ENCODE measurements at places on chromosomes 4 and X. TPM values are rescaled to one million over a fixed set of nuclear protein-coding genes. Genes with fewer than 3 reads are reported as not detected.

TMPRSS11B gene
- total RNA-seq, result not detected

- DNase-seq, result no peak
Observed at GRCh38 chr4:53161051-53161786, 204.6 kb downstream of the SCFD2 start.

DNA sequence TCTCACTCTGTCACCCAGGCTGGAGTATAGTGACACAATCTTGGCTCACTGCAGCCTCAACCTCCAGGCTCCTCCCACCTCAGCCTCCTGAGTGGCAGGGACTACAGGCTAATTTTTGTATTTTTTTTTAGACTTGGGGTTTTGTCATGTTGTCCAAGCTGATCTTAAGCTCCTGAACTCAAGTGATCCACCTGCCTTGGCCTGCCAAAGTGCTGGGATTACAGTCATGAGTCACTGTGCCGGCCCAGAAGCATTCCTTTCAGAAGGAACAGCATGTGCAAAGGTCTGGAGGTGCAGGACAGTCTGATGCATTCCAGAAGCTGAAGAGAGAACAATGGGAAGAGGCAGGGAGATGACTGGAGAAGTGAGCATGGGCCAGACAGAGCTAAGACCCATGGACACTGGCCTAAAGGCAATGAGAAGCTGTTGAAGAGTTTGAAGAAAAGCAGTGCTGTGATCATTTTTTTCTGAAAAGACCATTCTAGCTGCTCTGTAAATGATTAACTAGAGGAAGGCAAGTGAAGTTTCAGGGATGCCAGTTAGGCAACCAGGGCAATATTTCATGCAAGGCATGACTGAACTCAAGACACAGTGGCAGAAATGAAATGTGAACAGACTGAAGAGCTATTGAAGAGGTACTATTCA, 43.2 kb downstream of the MANBA start:
- DNase-seq, result peak; percentile 83

ASB5 gene
- total RNA-seq, result not detected

DNA sequence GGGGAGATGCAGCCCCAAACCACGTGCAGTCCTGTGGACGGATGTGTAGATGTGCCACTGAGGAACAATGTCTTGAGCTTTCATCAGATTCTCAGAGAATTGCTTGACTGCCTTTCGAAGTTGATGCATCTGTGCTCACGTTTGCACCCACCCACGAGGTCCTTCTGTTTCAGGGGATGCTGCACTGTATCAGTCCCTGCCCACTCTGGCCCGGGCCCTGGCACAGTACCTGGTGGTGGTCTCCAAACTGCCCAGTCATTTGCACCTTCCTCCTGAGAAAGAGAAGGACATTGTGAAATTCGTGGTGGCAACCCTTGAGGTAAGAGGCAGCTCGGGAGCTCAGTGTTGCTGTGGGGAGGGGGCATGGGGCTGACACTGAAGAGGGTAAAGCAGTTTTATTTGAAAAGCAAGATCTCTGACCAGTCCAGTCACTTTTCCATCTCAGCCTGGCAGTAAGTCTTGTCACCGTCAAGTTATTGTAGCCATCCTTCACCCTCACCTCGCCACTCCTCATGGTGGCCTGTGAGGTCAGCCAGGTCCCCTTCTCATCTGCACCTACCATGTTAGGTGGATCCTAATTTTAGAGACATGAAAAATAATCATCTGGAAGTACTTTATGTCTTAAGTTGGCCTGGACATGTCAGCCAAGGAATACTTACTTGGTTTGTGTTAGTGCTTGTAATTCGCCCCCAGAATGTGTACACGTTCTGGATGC, 36.4 kb upstream of the MSANTD1 start:
- DNase-seq, result no peak

USP17L22 gene
- total RNA-seq, result not detected

DOK7 gene
- total RNA-seq, result 20.7 TPM

ITM2A gene
- not detected for total RNA-seq

SPACA5B gene
- total RNA-seq, result not detected

DNA sequence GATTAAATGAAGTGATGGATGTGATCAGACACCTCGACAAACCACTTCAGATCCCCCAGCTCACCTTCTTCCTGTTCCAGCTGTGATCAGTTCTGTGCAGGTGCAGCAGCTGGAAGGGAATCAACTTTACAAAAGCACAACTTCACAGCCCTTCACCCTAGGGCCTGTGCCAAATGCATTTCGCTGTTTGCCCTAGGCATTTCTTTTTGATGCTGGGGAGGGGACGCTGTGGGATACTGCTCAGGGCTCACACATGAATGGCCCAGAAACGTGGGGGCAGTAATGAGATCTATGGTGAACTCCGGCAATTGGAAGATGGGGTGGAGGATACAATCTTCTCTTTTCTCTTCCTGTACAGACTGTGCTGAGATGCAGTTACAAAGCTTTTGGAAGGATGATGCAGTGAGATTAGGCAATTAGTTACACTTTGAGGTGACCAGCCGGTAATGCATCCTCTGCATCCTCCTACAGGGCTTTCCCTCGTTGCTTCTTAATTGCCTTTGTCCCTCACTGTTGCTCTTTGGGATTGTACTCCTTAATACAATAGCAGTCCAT, 215.1 kb upstream of the PITX2 start:
- DNase-seq, result no peak

DNA sequence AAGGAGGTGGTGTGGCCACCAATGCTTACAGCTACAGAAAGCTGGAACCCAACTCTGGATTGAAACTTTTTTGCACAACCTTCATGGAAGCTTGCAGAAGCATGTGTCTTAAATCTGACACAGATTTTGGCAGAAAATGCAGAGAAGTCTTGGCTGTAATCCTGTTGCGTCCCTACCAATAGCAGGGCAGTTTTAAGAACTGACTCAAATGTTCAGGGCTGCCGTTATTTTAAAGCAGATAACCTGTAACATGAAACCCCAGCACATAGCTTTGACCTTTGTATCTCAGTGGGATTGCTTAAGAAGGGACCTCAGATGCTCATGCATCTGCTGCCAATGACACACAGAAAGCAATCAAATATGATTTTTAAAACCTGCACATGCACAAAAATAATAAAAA, at the start of gene VEGFD:
TSS of gene VEGFD (minus strand) at position 110 of the 400 bp plus-strand sequence. CDS start 467 bp downstream, outside the sequence.
- DNase-seq, result no peak

DNA sequence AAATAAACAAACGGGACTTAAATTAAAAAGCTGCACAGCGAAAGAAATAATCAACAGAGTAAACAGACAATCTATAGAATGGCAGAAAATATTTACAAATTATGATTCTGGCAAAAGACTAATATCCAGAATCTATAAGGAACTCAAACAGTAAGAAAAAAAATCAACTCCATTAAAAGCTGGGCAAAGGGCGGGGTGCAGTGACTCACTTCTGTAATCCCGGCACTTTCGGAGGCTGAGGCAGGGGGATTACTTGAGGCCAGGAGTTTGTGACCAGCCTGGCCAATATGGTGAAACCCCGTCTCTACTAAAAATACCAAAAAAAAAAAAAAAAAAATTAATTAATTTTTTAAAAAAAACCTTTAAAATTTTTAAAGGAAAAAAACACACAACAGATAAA, 109.0 kb downstream of the ATP11C start:
- no peak for DNase-seq

DNA sequence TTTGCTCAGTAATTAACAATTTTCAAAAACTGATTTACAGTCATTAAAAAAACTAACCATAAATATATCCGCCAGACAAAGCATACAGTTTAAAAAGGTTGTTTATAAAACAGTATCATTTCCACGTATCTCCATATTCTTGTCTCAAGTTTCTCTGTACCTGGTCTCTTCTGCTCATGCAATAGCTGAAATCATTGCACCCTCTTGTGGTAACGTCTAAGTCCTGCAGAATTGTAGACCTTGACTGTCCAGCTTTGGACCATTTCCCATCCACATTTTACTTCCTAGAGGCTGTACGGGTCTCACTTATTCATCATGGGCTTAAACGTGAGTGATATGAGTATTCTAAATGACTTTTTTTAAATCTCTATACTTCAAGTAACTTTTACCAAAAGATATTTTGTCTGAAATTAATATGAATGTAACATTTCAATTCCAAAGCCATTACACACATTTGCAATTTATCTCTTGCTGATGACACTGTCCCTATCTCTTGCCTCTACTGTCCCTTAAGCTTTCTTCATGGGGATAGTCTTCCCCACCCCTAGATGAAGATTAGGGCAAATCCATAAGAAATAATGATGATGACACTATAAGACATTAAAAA, 118.5 kb downstream of the BTC start:
- DNase-seq, result peak; percentile 64

DNA sequence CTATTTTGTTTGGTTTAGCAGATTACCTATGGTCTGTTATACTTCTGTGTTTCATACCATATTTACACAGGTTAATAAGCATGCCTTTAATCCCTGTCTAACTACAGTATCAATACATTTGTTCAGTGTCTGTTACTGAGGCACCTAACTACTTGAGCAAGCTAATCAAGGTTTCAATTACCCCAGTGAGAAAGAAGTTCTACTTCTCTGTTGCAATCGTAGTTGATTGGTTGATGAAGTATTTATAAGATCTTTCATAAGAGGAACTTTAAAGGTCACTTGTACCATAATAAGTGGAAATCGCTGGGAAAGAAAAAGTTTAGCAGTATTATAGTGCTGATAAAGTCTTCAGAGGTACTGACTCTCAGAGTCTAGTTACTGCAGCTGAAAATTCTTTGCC, 490.6 kb downstream of the RPA4 start:
- no peak for DNase-seq

DNA sequence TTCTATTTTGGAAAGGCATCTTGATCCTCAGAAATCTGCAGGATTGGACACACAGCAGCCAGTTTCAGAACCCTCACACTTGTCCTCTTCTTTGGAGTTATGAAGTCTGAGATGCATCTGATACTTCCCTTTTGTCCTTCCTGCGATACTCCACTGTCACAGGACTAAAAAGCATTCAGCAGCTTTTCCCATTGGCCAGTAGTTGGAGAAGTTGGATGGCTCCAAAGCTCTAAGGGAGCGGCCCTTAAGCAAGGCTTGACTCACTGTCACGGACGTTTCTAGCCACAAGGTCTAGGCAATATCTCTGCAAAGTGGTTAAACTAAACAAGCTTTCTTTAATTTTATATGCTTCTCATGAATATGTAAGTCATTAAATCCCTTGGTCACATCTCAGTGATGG, 417.0 kb downstream of the AFF2 start:
- no peak for DNase-seq

- DNase-seq, result no peak
Observed at GRCh38 chr4:1396806-1397455, 9.3 kb downstream of the NKX1-1 start.

GRCh38 chrX:68874076-68874475, 45.3 kb downstream of the EFNB1 start:
- no peak for DNase-seq

DNA sequence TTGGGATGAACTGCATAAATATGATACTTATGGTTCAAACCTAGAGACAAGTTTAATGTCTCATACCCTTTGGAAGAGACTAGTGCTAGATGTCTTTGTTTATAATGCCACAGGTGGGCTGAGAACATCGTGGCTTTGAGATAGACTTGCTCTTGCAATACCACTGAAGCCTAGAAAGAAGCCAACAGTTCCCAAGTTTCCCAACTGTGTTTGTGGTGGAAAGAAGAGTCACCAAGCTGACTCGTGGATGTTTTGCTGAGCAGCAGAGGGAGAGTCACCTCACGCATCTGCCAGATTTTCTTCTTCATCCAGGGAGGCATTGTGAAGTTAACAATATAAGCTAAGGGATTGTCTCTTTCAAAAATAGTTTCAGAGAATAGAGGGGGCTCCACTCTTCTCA, 1076.2 kb downstream of the C4orf33 start:
- no peak for DNase-seq

Measured in Caki2 (cell line).